NCI-H1048 (cell line): ENCODE measurements at places on chromosomes 16 and 17.

DNA sequence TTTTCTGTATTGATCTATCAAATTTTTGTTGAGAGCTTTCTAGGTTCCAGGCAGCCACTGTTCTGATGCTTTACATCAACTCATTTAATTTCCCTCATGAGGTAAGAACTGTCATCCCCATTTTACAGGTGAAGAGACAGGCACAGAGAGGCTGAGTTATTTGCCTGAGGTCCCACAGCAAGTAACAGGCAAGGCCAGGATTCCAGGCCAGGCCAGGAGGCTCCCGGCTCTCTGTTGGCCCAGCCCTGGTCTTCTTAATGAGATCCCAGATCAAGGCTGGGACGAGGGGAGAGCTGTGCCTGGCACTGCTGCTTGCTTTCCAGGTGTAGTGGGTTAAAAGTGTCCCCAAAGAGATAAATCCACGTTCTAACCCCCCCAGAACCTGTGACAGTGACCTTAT is 22.4 kb upstream of the RMI2 start:
- DNase-seq, result no peak

DNA sequence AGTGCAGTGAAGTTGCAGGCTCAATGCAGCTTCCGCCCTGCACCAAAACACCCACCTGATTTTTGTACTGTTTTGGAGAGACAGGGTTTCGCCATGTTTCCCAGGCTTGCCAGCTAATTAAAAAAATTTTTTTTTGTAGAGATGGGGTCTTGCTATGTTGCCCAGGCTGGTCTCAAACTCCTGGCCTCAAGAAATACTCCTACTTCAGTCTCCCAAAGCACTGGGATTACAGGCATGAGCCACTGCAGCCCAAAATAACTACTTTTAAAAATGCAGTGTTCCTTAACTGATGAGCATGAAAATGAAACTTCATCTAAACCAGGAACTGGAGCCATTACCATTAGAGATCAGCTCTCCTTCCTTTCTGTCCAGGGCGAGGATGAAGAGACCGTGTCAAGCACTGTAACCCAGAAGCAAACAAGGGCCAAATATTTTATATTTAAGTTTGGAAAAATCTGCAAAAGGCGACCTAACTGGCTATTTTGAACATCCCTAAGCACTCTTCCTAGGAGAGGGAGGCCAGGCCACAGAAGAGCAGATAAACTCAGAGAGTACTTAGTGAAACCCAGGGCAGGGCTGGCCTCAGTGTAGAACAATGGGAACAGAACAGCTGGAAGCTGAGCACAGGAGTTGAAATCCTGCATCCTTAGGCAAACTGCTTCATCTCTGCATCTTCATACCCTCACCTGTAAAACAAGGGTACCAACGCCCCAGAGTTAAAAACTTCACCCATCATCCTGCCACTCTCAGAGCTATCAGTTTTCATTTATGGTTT is 24.0 kb downstream of the CREBBP start:
- DNase-seq, result no peak

GRCh38 chr17:74147056-74147835 is 56.2 kb upstream of the RPL38 start:
- no peak for DNase-seq

DNA sequence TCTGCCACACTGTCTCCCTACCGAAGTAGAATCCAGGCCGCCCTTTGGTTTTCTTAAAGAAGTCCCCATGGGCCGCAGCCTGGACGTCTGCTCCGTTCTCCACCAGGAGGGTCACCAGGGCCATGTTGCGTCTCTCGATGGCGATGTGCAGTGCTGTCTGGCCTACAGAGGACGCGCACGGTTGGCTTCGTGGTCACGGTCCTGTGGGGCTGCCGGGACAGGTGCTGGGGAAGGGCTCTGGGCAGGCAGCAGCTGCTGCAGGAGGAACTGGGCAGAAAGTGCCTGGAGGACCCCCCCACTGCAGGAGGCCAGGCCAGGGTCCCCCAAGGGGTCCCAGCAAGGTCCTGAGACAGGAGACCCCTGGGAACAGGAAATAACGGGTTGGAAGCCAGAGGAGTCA is 19.0 kb downstream of the TRPV1 start:
- no peak for DNase-seq

GRCh38 chr17:47279062-47279801 is 25.6 kb downstream of the ITGB3 start:
- no peak for DNase-seq

DNA sequence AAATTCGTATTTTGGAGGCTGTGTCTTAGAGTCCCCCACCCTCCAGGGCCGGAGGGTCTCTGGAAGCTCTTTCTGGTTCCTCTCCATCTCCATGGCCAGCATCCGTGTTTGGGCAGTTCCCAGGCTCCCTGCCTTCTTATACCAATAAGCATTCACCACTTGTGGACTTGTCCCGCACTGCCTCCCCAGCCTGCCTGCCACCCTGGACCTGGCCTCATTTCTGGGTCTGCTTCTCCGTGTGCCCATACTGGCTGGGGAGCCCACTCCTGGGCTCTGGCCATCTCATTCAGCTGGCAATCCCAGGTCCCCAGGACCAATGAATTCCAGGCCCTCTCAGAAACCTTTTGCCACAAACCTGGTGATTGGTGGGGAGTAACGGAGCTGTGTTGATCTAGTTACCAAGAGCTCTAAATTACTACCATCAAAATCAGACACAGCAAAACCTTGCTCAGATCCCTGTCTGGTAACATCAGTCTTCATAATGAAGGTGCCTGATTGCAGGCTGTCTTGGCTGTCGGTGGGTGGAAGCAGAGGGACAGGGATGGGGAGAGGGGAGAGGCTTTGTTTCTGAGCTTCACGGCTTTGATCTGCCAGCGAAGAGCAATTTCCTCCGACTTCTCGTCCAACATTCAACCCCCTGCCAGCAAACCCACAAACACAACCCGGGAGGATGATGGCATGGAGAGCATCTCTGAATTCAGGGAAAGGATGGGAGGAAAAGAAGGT is 27.7 kb upstream of the CRHR1 start:
- no peak for DNase-seq

GRCh38 chr16:24996301-24996700 is 18.9 kb downstream of the ARHGAP17 start:
- no peak for DNase-seq

- DNase-seq, result no peak
Measured at GRCh38 chr16:1460602-1461138, 14.2 kb downstream of the CLCN7 start.

DNA sequence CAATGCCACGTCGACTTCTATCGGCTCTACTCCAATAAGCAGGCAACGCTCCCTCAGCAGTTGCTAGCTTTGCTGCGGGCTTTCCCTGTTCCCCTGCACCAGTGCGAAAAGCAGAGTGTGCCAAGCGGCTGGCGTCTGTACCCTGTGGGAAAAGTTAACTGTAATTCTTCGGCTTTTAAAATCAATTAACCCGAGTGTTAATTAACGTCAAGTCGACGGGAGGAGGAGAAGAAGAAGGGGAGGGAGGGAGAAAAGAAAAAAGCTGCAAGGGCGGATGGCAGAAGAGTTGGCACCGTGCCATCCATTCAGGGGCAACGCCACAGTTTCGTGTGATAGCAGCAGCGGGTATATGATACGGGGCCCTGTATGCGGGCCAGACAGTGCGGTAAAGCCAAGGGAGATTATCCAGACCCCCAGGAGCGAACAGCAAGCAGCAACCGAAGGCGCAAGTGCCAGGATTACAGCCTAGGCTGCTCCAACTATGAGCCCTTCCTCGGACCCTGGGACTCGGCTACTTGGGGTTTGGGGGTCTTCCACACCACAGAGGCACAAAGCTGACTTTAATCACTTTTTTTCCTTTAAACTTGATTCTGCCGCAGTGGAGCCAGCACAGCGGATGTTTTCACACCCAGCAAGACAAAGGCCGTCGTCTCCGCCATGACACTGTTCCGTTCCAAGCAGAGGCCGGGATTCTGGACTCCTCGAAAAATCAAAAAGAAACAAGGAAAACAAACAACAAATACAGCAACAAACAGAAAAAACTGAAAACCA is 253.8 kb upstream of the PMFBP1 start:
- no peak for DNase-seq

- no peak for DNase-seq
Measured at GRCh38 chr17:33240362-33240761, 52.7 kb downstream of the ASIC2 start.

GRCh38 chr16:23113185-23113584 is 36.1 kb downstream of the USP31 start:
- DNase-seq, result no peak

DNA sequence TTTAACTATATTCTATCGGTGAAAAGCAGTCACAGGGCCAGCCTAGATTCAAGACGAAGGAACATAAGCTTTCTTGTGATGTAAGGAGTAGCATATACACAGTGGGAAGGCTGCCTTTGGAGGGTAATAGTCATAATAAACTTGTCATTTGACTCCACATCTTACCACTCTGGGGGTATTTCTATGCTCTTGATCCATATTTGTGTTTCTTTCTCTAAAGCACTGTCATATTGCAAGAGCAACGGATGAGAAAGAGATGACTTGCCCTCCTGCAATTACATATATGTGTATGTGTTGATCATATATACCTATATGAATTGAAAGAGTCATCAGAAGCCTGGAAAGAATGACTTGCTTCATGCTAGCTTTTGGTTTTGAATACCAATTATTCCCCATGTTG is 225.4 kb upstream of the HS3ST3A1 start:
- DNase-seq, result no peak

GRCh38 chr17:32103476-32104113 is 38.7 kb upstream of the RHOT1 start:
- no peak for DNase-seq

DNA sequence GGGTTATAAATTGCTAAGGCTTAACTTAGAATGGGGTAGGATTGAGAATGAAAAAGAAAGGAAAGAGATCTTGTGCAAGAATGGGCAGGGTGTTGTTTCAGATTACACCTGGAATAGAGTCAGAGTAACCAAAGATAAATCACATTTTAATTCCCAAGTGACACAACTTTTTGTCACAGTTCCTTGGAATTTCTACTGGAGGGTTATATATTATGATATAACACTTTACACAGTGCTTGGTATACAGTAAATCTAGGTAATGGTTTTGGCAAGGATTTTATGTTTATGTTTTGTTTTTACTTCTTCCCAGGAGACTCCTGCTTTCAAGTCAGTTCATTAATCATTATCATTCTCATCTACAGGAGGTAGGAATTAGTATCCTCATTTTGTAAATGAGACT is 115.7 kb upstream of the KCNJ16 start:
- no peak for DNase-seq

- DNase-seq, result no peak
Measured at GRCh38 chr17:15237106-15237425, 28.1 kb downstream of the PMP22 start.

DNA sequence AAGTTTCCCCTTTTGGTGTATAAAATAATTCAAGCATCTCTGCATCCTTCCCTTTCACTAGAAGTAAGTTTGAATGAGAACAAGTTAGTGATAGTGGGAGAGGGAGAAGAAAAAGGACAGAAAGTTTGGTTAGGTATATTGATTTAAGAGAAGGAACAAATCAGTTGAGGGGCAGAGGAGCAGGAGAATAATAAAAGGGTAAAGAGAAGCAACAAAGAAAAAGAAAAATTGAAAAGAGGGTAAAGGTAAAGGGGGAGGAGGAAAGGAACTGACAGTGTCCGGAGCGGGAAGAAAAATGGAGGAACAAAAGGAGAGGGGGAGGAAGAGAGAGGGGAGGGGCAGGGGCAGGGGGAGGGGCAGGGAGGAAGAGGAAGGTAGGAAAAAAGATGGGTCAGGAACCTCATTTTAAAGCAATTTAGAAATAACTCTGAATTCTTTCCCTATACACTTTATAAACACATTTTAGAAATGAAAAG is 6.3 kb upstream of the IGF2BP1 start:
- DNase-seq, result no peak

GRCh38 chr17:44840936-44841335 is 6.7 kb upstream of the HIGD1B start:
- no peak for DNase-seq
